Cardiac fibroblast (primary cell): ENCODE measurements at places on chromosomes 7 and 10.
A peak's percentile ranks its signal among the peaks of the same experiment; 100 is the strongest.

GRCh38 chr7:158728911-158729645 lies 24.5 kb upstream of the NCAPG2 start:
- DNase-seq: no peak

DNA sequence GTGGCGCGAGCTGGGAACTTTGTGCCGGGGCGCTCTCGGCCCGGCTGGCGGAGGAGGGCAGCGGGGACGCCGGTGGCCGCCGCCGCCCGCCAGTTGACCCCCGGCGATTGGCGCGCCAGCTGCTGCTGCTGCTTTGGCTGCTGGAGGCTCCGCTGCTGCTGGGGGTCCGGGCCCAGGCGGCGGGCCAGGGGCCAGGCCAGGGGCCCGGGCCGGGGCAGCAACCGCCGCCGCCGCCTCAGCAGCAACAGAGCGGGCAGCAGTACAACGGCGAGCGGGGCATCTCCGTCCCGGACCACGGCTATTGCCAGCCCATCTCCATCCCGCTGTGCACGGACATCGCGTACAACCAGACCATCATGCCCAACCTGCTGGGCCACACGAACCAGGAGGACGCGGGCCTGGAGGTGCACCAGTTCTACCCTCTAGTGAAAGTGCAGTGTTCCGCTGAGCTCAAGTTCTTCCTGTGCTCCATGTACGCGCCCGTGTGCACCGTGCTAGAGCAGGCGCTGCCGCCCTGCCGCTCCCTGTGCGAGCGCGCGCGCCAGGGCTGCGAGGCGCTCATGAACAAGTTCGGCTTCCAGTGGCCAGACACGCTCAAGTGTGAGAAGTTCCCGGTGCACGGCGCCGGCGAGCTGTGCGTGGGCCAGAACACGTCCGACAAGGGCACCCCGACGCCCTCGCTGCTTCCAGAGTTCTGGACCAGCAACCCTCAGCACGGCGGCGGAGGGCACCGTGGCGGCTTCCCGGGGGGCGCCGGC lies 870 bp downstream of the FZD1 start:
- peak; percentile 79 for DNase-seq

GRCh38 chr10:131230166-131230565 lies 81.4 kb downstream of the TCERG1L start:
- DNase-seq: no peak

- no peak for DNase-seq
Measured at GRCh38 chr10:43380610-43381222, 9.3 kb downstream of the FXYD4 start.

- no peak for DNase-seq
Measured at GRCh38 chr10:27359792-27360355, 119.3 kb upstream of the ACBD5 start.

DNA sequence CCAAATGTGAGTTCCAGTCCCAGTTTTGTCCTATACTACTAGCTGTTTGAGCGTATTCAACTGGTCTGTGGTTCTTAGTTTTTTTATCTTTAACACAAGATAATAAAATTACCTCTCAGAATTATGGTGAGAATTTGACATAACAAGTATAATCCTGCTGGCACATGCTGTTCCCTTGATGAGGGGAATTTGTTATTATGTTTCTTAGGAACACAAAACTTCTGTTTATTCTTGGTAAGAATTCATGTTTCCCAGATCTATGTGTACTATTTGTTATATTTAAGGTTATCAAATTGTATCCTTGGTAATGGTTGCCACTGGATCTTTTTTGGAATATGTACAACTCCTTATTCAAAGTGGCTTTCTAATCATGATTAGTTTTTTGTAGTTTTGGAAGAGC lies 335.6 kb downstream of the ADK start:
- peak; percentile 31 for DNase-seq

- DNase-seq: no peak
Measured at GRCh38 chr10:1308173-1308961, 252.2 kb downstream of the WDR37 start.

DNA sequence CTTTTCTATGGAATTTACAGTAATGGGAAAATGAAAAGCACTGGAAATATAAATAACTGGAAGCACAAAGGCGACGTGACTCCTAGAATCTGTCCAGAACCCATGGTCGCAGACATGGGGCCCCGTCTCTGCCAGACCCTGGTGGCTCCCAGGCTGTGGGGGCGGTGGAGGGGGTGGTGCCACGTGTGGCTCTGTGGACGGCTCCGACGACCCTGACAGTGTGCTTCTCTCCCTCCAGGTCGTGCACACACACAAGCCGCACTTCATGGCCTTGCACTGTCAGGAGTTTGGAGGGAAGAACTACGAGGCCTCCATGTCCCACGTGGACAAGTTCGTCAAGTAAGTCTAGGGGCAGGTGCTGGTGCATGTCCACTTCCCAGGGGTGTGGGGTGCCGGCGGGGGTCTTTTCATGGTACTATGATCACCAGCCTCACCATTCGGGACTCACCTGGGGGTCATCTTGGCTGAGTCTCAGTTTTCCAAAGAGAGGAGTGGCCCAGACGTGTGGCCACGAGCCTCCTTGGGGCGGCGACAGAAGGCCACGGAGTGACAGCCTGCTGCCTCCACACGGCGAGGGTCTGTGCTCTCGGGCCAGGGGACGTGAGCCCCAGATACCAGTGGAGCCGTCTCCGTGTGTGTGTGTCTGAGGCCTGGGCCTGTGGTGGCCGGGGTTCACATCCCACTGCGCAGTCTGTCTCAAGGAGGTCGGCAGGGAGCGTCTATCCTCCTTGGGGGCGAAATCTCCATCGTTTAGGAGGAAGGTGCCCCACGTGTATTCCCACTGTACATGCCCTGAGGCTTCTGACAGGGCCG lies 108.2 kb downstream of the INPP5A start:
- no peak for DNase-seq

GRCh38 chr7:6359021-6359420 lies 86.6 kb upstream of the CYTH3 start:
- DNase-seq: peak; percentile 28

DNA sequence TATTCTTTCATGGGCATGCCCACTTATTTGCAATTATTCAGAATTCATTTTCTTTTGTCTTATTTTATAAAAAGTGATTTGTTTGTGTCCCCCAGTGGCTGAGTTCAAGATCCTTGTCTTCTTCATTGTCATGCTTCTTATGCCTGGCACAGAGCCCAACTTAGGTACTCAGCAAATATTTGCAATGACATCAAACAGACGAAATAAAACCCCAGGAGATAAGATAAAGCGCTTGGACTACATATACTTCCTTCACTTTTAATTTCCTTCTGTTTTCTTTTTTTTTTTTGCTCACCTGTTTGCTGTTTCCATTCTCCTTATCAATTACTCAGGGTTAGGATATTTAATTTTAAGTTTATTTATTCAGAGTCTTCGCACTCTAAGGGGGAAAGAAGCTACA lies 225.0 kb downstream of the SDHAF3 start:
- no peak for DNase-seq

- DNase-seq: no peak
Measured at GRCh38 chr7:13989949-13990305, 461 bp upstream of the ETV1 start.

DNA sequence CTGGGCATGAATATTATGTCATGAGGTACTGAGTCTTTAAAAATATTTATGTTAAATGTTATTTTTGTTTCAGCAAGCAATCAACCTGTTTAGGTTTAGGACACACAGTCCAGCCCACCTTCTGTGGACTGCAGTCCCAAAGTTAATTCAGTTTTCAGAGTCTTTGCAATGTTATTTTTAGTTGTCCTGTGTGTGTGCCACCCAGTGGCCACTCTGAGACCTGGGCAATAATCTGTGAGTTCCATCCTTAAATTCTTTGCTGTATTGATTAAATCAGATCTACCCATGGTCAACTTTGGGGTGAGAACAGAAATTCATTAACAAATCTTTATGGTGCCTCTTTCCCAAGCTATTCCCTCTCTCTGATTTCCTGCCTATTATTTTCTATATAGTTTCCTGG lies 415.1 kb downstream of the CCSER2 start:
- DNase-seq: peak; percentile 0

DNA sequence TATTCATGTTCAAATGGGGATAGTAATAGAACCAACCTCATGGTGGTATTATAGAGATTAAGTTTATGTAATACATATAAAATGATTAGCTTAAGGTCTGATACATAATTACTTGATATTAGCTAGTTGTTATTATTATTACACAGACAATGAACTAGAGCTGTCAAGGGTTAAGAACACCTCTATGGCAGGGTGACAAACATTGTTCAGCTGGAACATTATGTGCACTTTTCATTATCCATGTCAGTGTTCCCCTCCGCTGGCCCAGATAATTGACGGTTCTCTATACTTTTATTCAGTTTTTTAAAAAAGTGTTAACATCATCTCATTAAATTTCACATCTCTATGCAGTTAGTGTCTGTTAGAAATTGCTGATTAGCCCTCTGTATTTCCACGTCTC lies 142.1 kb downstream of the CDK14 start:
- no peak for DNase-seq

DNA sequence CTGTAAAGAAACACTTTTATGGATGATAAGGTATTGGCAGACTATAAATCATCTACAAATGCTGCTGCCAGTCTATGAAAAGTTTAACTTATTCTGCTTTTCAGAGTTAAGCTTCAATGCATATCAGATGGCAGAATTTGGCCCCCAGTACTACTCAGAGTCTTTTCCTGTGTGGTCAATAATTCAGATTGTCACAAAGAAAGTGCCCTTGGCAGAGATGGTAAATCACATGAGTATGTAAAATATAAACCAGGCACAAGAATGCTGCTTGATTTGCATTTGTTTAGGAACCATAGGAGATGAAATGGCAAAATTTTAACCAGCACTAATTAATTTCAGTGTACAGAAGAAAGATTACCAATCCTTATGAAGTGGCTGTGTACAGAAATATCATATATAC lies 818.3 kb upstream of the POT1 start:
- DNase-seq: no peak

DNA sequence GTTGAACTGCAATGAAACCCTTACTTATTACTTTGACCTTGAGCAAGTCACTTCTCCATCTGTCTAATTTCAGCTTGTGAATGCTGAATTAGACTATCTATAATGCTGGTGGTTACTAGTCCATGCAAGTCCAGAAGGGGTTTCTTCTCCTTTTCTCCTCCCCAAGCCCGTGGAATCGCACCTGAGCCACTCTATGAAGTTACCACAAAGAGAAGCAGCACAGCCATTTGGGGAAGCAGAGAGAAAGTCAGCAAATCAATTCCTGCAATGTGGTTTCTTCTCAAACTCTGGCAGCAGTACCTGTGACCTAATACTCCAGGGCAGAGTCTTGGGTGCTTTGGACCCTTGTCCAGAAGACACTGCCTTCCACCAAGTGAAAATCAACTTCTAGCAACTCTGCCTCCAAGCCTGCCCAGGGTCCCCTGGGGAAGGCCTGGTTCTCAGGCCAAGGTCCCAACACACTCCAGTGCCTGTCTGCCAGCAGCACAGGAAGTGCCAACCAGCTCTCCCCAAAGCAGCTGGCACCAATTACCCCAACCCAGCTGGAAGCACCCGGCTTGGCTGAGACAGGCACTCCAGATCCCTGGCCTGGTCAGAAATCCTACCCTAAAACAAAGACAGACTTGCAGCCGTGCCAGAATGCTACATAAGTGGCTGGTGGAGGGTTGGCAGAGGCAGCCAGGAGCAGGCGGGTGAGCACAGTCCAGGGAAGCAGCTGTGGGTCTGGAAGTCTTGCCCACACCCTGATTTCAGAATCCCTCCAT lies 200.3 kb downstream of the LSM5 start:
- no peak for DNase-seq

- DNase-seq: no peak
Measured at GRCh38 chr7:78081888-78082287, 283.3 kb downstream of the PHTF2 start.

GRCh38 chr10:110137142-110137545 lies 70.3 kb upstream of the MXI1 start:
- DNase-seq: peak; percentile 89

DNA sequence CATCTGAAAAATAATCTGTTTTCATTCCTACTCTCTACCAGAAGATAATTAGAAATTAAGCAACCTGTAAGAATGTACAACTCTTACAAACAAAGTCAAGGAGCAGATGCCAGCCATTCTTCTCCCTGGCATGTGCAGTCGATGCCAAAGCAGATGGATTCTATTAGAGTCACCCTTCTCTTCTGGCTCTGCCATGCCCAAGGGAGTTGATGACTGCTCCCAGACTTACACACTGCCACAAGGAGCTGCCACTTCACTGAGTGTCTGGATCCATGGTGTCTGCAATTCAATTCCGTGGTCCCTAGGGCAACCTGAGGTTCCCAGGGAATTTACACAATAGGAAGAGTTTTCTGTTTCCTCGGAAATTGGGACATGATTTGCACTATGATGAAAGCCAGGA lies 89.1 kb upstream of the IFRD1 start:
- DNase-seq: no peak

- no peak for DNase-seq
Measured at GRCh38 chr10:3829156-3830050, 44.4 kb upstream of the KLF6 start.

DNA sequence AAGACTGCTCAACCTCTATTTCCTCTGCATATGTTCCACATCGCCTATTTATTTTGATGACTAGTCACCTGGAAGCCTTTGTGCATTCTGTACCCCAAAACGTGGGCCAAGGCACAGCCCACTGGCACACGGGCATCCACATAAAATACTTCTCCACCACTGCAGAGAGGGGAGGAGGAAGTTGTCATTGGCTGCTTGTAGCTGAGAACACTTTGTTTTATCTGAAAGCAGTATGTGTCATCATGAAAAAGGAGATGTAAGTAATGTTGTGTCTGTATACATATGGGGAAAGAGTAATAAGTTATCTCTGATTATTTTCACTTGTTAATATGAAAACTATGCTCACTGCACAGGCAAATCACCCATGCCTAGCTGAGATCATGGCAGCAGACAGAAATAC lies 48.2 kb upstream of the AMPH start:
- peak; percentile 59 for DNase-seq

DNA sequence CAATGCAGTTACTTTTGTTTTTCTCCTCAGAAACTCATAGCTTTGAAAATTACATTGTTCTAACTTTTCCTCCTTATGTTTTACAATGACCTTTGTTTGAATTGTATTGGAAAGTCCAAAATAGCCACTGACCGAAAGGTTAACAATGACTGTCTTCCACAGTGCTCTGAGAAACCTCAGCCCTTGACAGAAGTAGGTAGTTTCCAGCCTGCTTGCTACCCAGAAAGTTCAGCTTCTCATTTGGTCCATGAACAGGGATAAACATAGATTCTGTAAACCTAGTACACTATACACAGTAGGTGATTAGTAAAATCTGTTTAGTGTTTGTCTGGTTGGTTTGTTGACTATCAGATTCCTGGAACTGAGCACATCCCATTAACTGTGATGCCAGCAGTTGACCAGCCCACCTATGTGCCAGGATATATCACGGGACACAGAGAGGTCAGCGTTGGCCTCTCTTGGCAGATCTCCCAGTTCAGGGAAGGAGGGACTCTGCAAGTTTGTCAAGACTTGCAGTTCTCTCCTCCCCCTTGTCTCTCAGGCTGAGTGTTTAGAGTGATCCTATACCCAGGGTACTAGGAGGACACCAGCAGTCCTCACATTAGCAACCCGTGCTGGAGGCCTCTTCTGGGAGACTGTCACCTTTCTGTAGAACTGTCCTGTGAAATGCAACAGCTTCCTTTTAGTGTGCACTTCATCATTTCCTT lies 297.6 kb downstream of the ARHGAP12 start:
- DNase-seq: peak; percentile 73
